ENCODE measurements at places on chromosomes 2 and 18.

GRCh38 chr2:20934236-20934635 is 109.6 kb downstream of the APOB start:
- no peak for DNase-seq

GRCh38 chr2:42770288-42771131 is 6.6 kb upstream of the OXER1 start:
- DNase-seq: no peak

GRCh38 chr2:176781570-176782217 is 430.9 kb upstream of the HNRNPA3 start:
- DNase-seq: no peak

DNA sequence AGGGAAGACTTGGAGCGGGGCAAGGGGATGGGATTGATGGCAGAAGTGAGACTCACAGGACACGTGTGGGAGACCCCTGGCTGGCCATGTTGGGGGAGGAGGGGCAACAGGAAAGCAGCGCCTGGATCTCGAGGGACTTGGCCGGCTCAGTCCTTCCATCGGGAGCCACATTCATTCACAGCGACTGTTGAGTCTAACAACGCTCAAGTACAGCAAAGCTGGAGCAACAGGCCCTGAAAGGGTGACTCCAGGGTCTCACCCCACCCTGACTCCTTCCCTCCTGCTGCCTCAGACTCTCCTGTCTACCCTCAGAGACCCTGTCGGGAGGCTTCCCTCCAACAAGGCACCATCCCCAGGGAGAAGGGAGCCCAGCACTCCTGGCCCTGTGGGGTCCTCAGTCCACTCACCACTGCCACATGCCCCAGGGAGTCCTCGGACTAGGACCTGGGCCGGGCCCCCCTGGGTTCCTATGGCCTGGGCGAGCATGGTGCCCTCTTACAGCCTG is 14.8 kb upstream of the ALPI start:
- no peak for DNase-seq

- DNase-seq: no peak
These were observed 409.4 kb downstream of the RIT2 start for GRCh38 chr18:42706029-42706608.

DNA sequence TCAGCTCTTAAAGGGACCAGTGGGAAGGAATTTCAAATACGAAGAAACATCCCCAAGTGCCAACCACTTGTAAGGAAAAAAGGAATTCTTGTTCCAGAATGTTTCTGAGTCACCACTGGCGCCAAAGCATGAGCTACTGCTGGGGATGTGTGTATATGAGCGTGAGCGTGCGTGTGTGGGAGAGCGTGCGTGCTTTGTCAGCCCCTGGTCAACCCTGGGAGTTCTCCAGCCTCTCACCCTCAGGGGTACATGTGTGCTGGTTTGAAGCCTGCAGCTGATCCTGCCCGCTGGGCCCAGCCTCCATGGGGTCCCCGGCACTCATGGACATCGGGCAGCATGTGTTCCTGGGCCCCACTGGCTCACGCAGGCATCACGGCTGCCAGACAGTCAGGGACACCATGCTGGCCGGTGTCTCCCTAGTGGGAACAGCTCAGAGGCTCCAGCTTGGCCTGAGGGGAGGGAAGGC is 17.1 kb downstream of the HS6ST1 start:
- DNase-seq: no peak

DNA sequence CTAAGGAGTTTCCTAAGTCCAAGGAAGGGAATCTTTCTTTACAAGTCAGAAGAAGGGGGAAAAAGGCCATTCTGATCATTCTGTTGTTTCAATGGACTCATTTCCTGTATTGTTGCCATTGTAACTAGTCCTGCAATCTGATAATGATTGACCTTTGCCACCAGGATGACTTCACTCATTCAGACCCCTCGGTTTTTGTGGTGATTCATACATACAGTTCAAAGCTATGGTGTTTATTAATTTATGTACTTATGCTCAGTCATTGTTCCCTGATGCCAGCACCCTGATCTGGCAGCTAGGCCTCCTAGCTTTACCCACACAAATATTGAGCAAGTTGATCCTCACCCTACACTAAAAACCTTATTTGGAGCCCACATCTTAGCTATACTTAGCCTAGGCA is 57.6 kb upstream of the ZNF519 start:
- peak; percentile 32 for DNase-seq

DNA sequence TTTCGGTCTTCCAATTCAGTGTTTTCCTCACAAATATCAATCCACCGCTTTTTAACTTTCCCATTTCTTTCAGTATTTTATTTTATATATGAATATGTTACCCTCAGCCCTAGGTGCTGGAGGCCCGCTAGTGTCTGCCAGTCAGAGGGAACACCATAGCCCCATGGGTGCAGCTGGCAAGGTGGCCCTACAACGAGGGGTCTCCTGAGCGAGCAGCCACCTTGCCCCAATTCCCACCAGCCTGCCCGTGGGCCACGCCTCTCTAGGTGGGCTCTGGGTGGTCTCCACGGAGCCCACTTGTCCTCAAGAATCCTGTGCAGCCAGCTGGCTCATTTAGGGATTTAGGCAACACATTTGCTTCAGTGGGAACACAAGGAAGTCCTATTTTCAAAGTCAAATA is 72.5 kb upstream of the RGPD5 start:
- no peak for DNase-seq

DNA sequence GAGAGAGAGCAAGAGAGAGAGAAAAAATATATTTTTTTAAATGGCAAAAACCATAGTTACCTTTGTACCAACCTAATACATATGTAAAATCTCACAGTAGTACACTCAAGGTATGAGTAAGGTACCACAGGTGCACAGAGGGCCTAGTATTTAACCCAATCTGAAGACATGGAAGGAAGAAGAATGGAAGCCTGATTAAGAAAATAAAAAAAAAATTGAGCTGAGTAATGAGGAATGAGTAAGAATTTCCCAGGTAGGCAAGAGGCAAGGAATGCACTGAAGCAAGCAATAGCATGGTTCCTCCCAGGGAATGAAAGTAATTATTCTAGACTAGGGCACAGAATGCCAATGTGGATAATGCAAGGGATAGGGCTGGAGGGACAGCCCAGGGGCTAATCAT is 294.2 kb downstream of the FIGN start:
- DNase-seq: no peak

GRCh38 chr2:11579867-11580659 is 46.2 kb downstream of the GREB1 start:
- no peak for DNase-seq

DNA sequence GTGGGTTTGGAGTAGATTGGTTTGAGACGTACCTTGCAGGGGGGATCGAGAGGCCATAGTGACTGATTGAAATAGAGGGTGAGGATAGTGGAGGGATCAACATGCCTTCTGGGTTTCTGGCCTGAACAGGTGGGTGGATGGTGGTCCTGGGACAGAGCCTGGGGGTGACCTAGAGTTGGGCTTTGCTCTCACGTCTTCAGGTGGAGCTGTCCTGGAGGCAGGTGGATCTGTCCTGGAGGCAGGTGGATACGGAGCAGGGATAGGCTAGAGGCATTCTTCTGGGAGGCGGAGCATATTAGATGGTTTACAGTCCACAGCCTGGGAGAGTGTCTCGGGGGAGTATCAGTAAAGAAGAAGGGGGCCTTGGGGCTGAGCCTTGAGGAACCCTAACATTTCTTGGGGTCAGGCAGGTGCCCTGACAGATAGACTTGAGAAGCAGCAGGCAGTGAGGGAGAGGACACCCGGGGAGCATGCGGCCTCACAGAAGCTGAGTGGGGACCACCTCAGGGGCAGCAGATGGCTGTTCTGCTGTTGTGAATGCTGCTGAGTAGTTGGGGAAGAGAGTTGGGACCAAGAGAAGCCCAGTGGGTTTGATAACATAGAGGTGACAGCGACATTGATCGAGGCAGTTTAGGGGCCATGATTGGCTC is 1.6 kb downstream of the CAPN10 start:
- DNase-seq: no peak

All from activated CD4-positive, alpha-beta T cell treated with anti-CD3 and anti-CD28 coated beads for 48 hours (primary cell).